Uterus (tissue), 4 donors: ENCODE measurements at places on chromosomes 16 and 17. TPM values are rescaled to one million over a fixed set of nuclear protein-coding genes. Genes with fewer than 3 reads are reported as not detected.

DNA sequence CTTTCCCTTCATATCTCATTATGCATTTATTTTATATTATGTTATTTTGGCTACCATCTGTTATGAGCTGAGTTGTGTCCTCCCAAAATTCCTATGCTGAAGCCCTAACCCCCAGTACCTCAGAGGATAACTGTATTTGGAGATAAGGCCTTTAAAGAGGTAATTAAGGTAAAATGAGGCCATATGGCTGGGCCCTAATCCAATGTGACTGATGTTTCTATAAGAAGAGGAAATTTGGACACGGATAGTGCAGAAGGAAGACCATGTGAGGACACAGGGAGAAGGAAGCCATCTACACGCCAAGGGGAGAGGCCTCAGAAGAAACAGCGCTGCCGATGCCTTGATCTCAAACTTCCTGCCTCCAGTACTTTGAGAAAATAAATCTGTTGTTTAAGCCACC is 557.7 kb upstream of the CDH5 start:
- no peak for DNase-seq

GRCh38 chr16:56354016-56354415 is 71.3 kb downstream of the AMFR start:
- DNase-seq: peak; percentile 6

DNA sequence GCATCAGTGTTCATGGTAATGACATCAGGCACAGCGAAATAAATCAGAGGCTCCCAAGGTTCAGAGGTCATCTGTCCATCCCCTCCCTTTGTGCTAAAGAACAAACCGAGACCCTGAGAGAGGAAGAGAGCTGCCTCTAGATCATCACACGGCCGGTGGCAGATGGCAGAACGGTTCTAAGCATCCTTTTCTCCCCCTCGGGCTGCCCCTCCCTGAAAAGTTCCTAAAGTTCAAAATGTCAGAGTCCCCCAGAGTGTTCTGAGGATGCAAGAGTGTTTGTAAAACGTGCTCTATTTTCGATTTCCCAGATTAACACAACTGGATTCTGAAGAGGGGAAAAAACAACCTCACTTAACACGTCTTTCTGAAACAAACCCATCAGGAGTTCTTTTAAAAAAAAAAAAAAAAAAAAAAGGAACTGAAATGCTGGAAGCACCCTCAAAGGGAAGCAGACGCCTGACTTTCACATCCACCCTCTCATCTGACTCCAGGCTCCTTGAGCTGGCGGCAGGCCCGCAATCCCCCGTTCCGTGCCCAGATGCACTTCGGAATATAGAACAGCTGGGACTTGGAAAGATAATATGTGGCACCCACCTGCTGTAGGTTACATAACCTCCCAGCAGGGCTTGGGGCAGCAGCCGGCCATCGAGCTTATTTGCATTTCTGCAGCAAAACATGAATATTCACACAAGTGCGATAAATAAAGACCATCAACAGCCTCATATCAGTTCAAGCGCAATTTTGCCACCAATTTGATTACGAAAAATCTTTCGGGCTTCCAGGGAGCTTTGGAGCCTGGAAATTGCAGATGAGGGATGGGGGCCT is 115.5 kb upstream of the SMURF2 start:
- peak; percentile 31 for DNase-seq

- no peak for DNase-seq
Measured at GRCh38 chr16:86680162-86680561, 101.8 kb downstream of the FOXL1 start.

- peak; percentile 60 for DNase-seq
Measured at GRCh38 chr16:3149630-3150345, 15.0 kb downstream of the ZNF213 start.

Gene TCAP
- total RNA-seq: not detected

Gene CD300A
- total RNA-seq: 3.2 TPM

Gene POLR3K
- 5.0 TPM for total RNA-seq

Gene CA7
- total RNA-seq: not detected

Gene SMTNL2
- 12.0 TPM for total RNA-seq

Gene CRHR1
- 1.5 TPM for total RNA-seq
